ENCODE measurements at places on chromosomes 7 and 10.

DNA sequence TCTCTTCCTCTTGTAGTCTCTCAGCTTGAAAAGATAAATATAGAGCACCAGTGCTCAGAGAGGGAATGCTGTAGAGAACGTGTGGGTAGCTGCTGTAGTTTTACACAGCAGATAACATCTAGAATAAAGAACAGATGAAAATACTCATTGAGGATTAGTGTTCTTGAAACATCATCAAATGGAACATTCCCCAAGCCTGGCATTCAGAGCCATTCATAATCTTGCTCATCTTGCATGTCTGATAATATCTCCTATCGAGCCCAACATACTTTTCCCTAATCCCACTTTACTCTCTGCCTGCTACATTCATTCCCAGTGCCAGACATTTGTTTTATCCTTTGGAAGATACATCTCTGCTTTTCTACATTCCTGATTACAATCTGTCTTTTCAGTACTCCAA is 35.2 kb downstream of the MCU start:
- DNase-seq: no peak
- no peaks in the 10 kb centered on the region for H3K36me3 ChIP-seq
- H3K4me3 ChIP-seq: no peak overlapping the region
- no peaks in the 10 kb centered on the region for H3K4me1 ChIP-seq

DNA sequence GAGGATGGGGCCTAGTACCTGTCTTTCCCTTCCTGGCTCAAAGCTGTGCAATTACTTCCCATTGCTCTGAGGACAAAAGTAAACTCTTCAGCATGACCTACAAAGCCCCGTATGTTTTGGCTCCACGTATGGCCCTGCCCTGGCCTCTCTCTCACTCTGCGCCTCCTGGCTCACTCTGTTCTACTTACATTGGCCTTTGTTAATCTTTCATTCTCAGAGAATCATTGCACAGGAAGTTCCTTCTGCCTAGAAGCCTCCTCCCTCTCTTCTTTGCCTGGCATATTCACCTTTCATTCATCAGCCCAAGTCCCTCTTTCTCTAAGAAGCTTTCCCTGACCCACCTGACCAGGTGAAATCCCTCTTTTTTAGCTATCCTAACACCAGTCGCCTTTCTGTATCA is 23.9 kb downstream of the LIPM start:
- H3K27me3 ChIP-seq: no peaks in the 10 kb centered on the region
- H3K4me1 ChIP-seq: no peaks in the 10 kb centered on the region
- no peaks in the 10 kb centered on the region for H3K36me3 ChIP-seq

GRCh38 chr7:79781716-79782115 is 328.2 kb upstream of the MAGI2 start:
- H3K27ac ChIP-seq: no peak overlapping the region
- H3K4me3 ChIP-seq: no peak overlapping the region
- H3K27me3 ChIP-seq: no peaks in the 10 kb centered on the region
- H3K36me3 ChIP-seq: no peaks in the 10 kb centered on the region
- no peak for DNase-seq

- H3K27me3 ChIP-seq: peaks cover 9% of the 10 kb centered on the region
- DNase-seq: peak; percentile 8
- H3K27ac ChIP-seq: peak overlapping the region; percentile 62
- peaks cover 14% of the 10 kb centered on the region for H3K4me1 ChIP-seq
These were observed 209.9 kb downstream of the USP6NL start for GRCh38 chr10:11401264-11402235.

GRCh38 chr7:42020061-42020460 is 216.9 kb downstream of the GLI3 start:
- no peaks in the 10 kb centered on the region for H3K27me3 ChIP-seq
- H3K36me3 ChIP-seq: peaks cover 98% of the 10 kb centered on the region
- H3K4me1 ChIP-seq: peaks cover 4% of the 10 kb centered on the region
- DNase-seq: no peak

DNA sequence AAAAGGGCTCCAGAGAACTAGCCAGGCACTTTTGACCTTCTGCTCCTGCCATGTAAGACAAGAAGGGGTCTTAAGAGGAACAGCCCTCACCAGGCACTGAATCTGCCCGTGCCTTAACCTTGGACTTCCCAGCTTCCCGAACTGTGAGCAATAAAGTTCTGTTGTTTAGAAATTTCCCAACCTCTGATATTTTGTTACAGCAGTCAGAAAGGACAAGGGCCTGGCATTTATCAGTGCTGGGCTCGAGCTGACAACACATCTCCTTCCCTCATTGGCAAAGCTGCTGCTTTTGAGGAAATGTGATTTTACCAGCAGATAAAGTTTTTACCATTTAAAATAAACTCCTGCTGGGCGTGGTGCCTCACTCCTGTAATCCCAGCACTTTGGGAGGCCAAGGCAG is 103.5 kb downstream of the GPR26 start:
- H3K27ac ChIP-seq: no peak overlapping the region
- no peaks in the 10 kb centered on the region for H3K27me3 ChIP-seq
- DNase-seq: no peak
- no peak overlapping the region for H3K4me3 ChIP-seq
- H3K4me1 ChIP-seq: peaks cover 6% of the 10 kb centered on the region

- DNase-seq: no peak
- H3K4me1 ChIP-seq: no peaks in the 10 kb centered on the region
- no peak overlapping the region for H3K27ac ChIP-seq
- H3K4me3 ChIP-seq: no peak overlapping the region
- H3K36me3 ChIP-seq: peaks cover 100% of the 10 kb centered on the region
These were observed 116.5 kb downstream of the ANKRD61 start for GRCh38 chr7:6147627-6148026.

GRCh38 chr10:71159892-71160291 is 52.5 kb upstream of the UNC5B start:
- no peak overlapping the region for H3K4me3 ChIP-seq
- H3K27ac ChIP-seq: no peak overlapping the region
- no peak for DNase-seq
- H3K27me3 ChIP-seq: no peaks in the 10 kb centered on the region

- no peak overlapping the region for H3K4me3 ChIP-seq
- DNase-seq: no peak
- H3K27ac ChIP-seq: no peak overlapping the region
- H3K36me3 ChIP-seq: no peaks in the 10 kb centered on the region
These were observed 27.8 kb upstream of the CYP26C1 start for GRCh38 chr10:93032809-93033137.

DNA sequence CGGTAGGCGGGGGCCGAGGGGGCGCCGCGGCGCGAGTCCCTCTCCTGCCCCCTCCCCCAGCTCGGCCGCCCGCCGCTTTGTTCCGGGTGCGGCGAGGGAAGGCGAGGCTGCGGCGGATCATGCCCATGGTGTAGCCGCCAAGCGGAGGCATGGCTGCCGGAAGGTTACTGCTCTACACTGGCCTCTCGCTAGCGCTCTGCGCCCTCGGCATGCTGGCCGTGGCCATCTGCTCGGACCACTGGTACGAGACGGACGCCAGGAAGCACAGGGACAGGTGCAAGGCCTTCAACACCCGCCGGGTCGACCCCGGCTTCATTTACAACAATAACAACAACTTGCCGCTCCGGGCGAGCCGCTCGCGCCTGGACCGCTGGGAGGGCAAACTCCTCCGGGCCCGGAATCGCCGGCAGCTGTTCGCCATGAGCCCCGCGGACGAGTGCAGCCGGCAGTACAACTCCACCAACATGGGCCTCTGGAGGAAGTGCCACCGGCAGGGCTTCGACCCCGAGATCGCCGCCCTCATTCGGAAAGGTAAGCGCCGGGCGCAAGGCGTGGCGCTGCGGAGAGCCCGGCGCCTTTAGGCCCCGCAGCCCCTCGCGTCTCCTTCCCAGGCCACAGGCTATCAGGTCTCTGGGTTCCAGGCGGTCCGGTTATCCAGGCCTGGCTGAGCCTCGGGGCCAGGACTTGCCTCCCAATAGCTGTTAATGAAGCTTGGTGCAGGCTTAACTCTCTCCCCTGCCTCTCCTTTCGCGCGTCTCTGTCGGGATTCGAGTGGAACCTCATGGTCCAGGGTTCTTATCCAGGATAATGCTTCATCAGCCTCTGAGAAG is 513 bp downstream of the TMEM178B start:
- peak; percentile 48 for DNase-seq
- peaks cover 65% of the 10 kb centered on the region for H3K27me3 ChIP-seq
- H3K4me3 ChIP-seq: peak overlapping the region; percentile 83
- no peaks in the 10 kb centered on the region for H3K36me3 ChIP-seq
- peak overlapping the region; percentile 23 for H3K27ac ChIP-seq

- peaks cover 4% of the 10 kb centered on the region for H3K36me3 ChIP-seq
- H3K4me1 ChIP-seq: no peaks in the 10 kb centered on the region
- H3K4me3 ChIP-seq: no peak overlapping the region
- H3K27me3 ChIP-seq: no peaks in the 10 kb centered on the region
- H3K27ac ChIP-seq: no peak overlapping the region
These were observed 143.7 kb downstream of the DNAJB6 start for GRCh38 chr7:157480371-157481050.

- no peak for DNase-seq
- H3K36me3 ChIP-seq: no peaks in the 10 kb centered on the region
- no peak overlapping the region for H3K27ac ChIP-seq
These were observed 126.6 kb upstream of the LYZL2 start for GRCh38 chr10:30756151-30756550.

DNA sequence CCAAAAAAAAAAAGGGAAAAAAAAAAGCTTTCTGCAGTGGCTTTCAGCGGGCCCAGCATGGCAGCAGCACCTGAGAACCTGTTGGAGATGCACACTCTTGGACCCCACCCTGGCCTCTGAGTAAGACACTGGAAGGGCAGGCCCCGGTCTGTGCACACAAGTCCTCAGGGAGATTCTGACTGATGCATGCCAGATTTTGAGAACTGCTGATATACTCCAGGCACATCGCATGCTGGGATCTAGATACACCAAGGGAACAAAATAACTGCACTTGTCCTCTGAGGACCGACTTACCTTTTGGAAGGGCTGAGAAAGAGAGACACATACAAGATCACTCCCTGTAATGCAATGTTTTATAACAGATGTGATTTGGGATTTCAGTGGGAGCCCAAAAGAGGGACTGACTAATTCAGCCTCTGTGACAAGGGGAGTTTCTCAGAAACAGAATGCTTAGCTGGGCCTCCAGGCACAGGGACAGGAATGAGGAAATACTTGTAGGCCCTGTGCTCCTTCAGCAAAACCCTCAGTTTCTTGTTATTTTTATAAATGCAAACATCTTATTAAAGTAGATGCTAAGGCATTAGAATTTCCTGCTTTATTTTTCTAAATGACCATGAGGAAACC is 8.2 kb downstream of the EGFR start:
- H3K27me3 ChIP-seq: no peaks in the 10 kb centered on the region
- no peaks in the 10 kb centered on the region for H3K4me1 ChIP-seq
- no peak overlapping the region for H3K4me3 ChIP-seq
- no peak for DNase-seq
- no peaks in the 10 kb centered on the region for H3K36me3 ChIP-seq

DNA sequence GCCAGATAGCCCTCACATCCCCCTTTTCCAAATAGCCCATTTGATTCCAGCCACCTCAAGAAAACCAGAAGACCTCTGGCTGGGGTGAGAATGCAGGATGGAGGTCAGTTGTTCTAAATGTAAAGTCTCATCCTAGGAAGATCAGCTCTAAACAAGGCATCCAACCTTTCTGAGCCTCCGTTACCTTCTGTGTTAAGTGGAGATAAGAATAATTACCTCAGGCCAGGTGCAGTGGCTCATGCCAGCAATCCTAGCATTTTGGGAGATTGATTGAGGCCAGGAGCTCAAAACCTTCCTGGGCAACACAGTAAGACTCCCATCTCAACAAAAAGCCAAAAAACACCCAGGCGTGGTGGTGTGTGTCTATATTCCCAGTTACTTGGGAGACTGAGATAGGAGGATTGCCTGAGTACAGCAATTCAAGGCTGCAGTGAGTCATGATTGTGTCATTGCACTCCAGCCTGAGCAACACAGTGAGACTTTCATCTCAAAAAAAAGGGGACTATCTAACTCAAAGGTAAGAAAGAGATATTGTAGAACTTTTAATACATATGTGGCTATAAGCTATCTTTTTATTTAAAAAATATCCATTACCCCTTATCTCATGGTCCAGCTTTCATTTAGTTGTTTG is 43.5 kb downstream of the PRTFDC1 start:
- no peak for DNase-seq
- no peak overlapping the region for H3K4me3 ChIP-seq
- no peak overlapping the region for H3K27ac ChIP-seq
- no peaks in the 10 kb centered on the region for H3K4me1 ChIP-seq
- no peaks in the 10 kb centered on the region for H3K27me3 ChIP-seq
- H3K36me3 ChIP-seq: no peaks in the 10 kb centered on the region

DNA sequence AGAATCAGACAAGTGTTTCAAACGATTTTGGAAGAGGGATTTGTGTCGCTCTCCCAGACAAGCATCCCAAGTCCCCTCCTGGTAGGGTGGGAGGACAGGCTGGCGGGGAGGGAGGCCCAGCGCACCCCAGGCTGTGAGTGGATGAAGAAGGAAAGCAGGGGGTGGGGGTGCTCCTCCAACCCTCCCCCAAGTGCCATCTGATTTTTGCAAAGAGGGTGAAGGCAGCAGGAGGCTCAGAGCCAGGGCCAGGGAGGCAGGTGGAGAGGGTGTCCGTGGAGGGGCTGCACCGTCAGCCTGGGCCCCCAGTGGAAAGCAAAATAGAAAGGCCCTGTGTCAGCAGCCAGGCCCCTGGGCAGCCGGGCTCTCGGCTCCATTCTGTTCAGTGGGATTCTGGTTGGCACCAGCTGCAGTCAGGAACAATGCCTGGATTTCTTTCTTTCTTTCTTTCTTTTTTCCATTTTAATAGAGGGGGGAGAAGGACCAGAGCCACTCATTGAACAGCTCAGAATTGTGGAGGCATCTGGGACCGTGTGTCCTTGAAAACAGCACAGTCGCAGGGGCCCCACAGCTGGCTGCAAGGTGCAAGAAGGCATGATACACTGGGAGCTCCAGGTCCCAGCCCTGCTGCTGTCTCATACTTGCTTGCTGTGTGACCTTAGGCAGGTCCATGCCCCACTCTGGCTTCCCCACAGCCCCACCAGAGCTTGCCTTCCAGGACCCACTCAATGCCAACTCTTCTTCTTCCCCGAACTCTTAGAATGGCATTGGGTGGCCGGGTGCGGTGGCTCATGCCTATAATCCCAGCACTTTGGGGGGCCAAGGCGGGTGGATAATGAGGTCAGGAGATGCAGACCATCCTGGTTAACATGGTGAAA is 7.1 kb upstream of the ZMIZ1 start:
- peaks cover 7% of the 10 kb centered on the region for H3K4me1 ChIP-seq
- no peaks in the 10 kb centered on the region for H3K27me3 ChIP-seq
- H3K36me3 ChIP-seq: no peaks in the 10 kb centered on the region
- H3K27ac ChIP-seq: no peak overlapping the region

DNA sequence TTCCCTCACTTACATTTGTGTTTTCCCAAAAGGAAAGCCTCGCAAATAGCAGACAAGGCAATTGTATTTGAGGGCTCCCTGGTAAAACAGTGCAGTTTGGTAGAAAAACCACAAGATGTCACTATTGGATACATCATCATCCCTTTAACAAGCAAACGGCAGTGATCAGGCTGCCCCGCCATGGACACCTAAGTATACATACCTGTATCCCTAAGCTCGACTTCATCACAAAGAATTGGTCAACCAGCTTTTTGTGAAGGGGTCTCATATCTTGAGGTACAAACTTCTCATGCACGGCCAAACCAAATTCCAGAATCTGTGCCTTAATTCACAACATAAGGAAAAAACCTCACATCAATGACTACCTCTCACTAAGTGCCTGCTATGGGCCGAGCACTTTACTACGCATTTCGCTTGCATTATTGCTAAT is 179.5 kb upstream of the IMMP2L start:
- peaks cover 3% of the 10 kb centered on the region for H3K36me3 ChIP-seq
- no peaks in the 10 kb centered on the region for H3K27me3 ChIP-seq
- peak; percentile 59 for DNase-seq
- no peak overlapping the region for H3K4me3 ChIP-seq
- H3K4me1 ChIP-seq: peaks cover 9% of the 10 kb centered on the region
- no peak overlapping the region for H3K27ac ChIP-seq

GRCh38 chr7:134553976-134554375 is 5.1 kb downstream of the AKR1B15 start:
- no peak overlapping the region for H3K4me3 ChIP-seq
- H3K27me3 ChIP-seq: peaks cover 27% of the 10 kb centered on the region
- H3K27ac ChIP-seq: no peak overlapping the region

Data from neuronal stem cell (in vitro differentiated cells).